OCI-LY7 (cell line): ENCODE measurements at places on chromosomes 6 and 20.

DNA sequence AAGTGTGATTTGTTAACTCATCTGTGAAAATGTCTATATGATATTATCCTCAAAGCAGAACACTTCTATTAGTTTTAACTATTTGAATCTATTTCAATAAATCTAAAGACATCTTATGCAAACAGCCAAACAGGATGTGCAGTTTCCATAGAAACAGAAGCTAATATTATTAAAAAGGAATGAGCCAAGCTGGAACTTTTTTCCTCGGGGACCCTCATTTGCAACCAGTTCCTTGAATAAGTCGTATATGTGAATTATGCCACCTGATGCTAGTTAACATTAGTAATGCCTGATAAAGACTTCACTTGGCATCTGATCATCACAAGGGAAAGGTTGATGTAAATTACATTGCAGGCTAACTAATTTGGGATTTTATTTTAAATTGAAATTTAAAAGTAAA, 216.9 kb upstream of the SMLR1 start:
- DNase-seq, result no peak

- no peak for DNase-seq
Measured at GRCh38 chr6:7468382-7469081, 72.9 kb upstream of the DSP start.

DNA sequence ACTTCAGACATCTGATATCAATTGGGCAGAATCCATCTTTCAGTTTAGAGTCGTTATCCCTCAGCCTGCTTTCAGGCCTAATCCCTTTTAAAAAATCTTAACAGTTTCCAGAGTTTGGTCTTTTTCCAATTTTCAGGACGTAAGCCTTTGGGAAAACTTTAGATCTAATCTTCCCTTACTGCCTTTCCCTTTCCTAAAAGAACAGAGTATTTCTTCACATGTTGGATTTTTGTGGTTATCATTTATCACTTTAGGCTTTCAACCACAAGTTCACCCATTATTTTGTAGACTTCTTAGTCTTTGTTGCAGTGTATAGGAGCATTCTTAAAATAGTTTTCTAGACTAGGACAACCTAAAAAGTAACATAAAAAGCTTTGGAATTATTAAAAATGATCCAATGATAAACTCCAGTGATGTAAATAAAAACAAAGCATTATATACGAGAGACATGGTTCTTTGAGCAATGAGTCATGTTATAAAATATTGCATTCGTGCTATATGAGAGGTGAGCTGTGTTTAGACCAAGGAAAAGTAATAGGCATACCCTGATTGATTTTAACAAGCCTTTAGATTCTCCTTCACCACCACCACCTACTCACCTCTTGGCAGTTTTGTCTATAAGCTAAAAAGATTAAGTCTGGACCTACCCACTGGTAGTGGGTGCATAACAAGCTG, 90.4 kb upstream of the MCHR2 start:
- no peak for DNase-seq

- DNase-seq, result peak; percentile 11
Measured at GRCh38 chr6:103011605-103012004, 1618.1 kb downstream of the GRIK2 start.

- DNase-seq, result peak; percentile 46
Measured at GRCh38 chr6:141988954-141989705, 143.6 kb upstream of the GJE1 start.

- peak; percentile 49 for DNase-seq
Measured at GRCh38 chr20:32205110-32205842, 2.3 kb downstream of the PLAGL2 start.

- no peak for DNase-seq
Measured at GRCh38 chr6:57002197-57002596, 44.3 kb upstream of the KIAA1586 start.

- DNase-seq, result peak; percentile 59
Measured at GRCh38 chr6:5302995-5303622, 41.8 kb downstream of the FARS2 start.

DNA sequence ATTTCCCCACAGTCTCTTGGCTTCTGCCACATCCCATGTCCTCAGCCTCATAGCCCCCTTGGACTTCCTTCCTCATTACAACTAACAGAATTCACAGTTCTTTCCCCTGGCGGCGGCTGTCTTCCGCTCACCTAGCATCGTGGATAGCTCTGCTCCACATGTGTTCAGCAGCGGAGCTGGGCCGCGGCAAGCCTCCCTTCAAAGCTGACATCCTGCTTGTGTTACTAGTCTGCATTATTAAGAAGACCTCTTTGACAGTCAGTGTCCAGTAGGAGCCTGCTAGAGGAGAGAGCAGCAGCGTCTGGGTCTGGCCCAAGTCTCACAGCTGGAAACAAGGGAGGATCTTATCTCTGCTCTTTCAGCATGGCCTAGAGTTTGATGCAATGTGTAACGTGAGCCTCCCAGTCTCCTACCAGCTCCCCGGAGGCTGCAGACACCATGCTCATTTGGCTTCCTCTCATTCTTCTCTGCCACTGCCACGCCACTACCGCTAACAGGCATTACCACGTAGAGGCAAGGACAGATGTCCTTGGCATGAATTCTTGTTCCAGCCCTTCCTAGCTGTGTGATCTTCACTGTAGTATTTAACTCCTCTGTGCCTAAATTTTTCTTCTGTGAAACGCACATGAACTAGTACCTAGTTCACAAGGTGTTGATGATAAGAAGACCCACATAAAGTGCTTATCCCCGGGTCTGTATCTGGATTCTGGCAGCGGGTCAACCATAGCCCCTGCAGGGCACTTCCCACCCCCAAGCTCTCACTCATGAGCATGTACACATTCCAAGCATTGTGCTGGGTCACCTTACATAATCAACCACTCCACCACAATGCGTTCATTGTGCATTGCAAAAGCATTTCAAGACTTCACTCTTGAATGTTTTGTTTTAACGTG, 107.1 kb upstream of the BACH2 start:
- no peak for DNase-seq

- no peak for DNase-seq
Measured at GRCh38 chr6:144519426-144519825, 234.3 kb downstream of the UTRN start.

- peak; percentile 92 for DNase-seq
Measured at GRCh38 chr20:5658912-5659345, 91.3 kb upstream of the SHLD1 start.

- no peak for DNase-seq
Measured at GRCh38 chr20:11891776-11892545, 25.7 kb upstream of the BTBD3 start.

DNA sequence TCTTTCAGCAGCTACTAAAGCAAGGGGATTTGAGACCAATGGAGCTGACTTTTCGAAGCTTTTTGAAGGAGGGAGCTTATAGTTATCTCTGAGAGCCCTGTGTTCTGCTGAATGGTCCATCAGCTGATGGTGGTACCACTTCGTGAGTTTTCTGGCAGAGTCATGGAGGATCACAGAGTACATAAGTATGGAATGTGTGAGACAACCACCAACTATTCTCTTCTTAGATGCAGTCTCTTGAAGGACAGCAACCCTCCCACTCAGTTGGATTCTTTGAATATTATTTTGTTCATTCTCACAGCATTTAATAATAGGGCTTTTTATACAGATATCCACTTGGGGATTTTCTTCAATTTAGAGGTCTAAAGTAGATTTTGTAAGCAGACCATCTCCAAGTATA, 75.3 kb downstream of the ELOVL2 start:
- no peak for DNase-seq

DNA sequence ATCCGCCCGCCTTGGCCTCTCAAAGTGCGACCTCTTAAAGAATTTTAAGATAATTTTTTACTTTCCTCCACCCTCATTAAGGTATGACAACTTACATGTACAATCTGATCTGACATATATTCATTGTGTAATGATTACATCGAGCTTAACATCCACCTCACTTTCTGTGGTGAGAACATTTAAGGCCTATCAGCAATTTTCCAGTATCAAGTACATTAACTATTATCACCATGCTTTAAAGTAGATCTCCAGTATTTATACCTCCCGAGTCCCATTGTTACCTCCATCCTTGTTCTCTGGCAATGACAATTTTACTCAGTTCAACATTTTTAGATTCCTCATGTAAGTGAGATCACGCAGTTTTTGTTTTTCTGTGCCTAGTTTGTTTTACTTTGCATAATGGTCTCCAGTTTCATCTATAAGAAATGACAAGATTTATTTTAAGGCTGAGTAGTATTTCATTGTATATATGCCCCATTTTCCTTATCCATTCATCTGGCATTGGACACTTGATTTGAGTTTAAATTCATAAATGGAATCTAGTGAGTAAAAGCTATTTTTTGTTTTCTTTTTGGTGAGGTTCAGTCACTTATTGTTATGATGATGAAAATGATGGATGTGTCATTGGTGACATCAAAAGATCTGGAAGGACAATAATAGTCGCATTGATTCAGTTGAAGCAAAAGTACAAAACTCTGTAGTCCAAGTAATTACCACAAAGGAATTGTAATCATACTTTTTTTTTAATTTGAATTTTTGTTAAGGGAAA, 87.0 kb downstream of the OR2B2 start:
- DNase-seq, result peak; percentile 72

- DNase-seq, result no peak
Measured at GRCh38 chr20:23820493-23820892, 6.0 kb downstream of the CST2 start.

GRCh38 chr6:3321042-3321441, 62.3 kb downstream of the PSMG4 start:
- DNase-seq, result no peak

GRCh38 chr6:100472674-100473073, 8.0 kb upstream of the SIM1 start:
- DNase-seq, result no peak

DNA sequence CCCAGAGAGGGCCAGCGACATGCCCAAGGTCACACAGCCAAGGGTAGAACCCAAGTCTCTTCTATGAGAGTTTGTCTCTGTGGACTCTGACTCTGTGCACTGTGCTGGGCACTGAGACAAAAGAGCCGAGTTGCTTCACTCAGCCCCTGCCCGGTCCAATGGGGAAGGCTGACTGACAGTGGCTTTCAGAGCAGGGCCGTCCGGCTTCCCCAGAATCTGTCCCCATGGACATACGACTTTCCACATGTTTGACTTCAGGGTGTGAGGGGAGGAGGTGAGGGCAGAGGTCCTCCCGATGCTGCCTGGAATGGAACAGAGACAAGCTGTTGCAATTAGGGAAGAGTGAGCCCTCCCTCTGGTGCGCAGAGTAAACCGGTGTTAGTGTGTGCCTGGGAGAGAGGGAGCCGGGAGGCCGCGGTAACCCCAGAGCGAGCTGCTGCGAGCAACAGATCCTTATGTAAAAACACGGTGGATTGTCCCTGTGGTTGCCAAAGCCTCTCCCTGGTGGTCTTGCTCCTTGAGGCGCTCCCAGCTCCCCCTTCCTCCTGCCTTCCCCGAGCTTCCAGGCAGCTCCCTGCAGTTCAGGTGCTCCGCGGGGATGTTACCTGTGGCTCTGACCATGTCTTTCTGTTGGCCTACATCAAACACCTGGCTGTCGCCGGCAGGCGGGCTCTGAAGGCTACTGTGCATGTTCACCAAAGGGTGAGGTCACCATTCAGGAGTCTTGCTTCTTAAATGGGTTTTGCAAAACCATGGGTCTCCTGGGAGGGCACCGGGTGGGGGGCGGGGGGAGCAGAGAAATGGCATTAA, 672 bp downstream of the SIRPA start:
- DNase-seq, result no peak

GRCh38 chr20:23360531-23360930, 1.5 kb upstream of the GZF1 start:
- DNase-seq, result no peak
